ENCODE measurements at places on chromosomes 7 and 10.

DNA sequence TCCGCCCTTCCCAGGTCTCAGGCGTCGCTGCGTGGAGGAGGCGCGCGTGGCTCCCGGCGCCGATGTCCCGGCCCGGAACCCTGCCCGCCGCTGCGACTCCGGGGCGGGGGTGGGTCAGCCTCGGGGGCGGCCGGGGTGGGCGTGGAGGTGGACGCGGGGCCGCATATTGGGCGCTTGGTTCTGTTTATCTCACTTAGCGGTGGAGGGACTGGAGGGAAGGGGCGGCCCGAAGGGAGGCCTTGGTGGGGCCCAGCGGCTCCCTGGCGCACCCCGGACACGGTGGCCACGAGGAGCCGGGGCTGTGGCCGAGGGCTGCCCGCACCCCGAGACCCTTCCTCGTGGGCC, 8.6 kb downstream of the UNCX start:
- no peak for DNase-seq

DNA sequence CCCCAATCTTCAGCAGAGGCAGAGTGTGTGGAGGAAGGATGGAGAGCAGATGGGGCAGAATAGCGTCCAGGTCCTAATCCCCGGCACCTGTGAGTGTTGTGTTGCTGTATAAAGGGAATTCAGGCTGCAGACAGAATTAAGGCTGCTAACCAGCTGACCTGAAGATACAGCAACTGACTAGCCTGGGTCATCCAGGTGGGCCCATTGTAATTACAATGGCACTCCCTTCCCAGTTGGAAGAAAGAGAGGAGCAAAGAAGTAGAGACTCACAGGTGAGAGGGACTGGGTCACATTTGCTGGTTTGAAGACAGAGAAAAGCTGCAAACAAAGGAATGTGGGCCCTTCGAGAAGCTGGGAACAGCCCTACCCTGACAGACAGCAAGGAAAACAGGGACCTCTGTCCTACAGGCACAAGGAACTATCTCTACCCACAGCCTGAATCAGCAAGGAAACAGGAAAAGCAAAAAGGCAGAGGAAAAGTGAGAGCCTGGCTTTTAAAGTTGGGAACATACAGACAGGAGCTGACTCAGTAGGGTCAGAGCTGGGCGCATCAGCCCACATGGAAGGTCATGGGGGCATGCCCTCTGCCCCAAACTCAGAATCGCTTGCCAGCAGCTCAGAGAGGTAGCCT, 11.6 kb upstream of the TMEM72 start:
- no peak for DNase-seq

DNA sequence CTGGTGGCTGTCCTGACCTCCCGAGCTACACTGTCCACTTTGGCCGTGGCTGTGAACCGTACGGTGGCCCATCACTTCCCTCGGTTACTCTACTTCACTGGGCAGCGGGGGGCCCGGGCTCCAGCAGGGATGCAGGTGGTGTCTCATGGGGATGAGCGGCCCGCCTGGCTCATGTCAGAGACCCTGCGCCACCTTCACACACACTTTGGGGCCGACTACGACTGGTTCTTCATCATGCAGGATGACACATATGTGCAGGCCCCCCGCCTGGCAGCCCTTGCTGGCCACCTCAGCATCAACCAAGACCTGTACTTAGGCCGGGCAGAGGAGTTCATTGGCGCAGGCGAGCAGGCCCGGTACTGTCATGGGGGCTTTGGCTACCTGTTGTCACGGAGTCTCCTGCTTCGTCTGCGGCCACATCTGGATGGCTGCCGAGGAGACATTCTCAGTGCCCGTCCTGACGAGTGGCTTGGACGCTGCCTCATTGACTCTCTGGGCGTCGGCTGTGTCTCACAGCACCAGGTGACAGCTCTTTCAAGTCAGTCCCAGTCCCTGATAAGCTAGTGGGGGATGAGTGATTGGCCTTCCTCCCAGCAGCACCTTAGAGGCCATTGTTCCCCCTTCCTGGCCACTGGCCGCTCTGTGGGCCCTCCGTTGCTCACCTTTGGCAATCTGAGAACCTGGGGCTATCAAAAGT, 3.0 kb downstream of the CHPF2 start:
- no peak for DNase-seq

GRCh38 chr10:13268841-13269240, 31.0 kb downstream of the PHYH start:
- DNase-seq, result no peak

GRCh38 chr7:132059141-132059540, 502.7 kb upstream of the PODXL start:
- no peak for DNase-seq

Data from fibroblast of skin of left biceps (primary cell).